ENCODE measurements at places on chromosomes 6 and 20. TPM values are rescaled to one million over a fixed set of nuclear protein-coding genes. Genes with fewer than 3 reads are reported as not detected.

GRCh38 chr6:69974193-69974592 is 107.8 kb downstream of the COL19A1 start:
- DNase-seq = peak; percentile 39

The MCCD1 gene
- not detected for total RNA-seq

The SEL1L2 gene
- total RNA-seq = not detected

- DNase-seq = no peak
Observed at GRCh38 chr20:4493386-4493785, 228.3 kb upstream of the PRND start.

The SAPCD1 gene
- 1.3 TPM for total RNA-seq

GRCh38 chr6:110348961-110349690 is 9.0 kb downstream of the METTL24 start:
- DNase-seq = no peak

The XKR7 gene
- total RNA-seq = not detected

DNA sequence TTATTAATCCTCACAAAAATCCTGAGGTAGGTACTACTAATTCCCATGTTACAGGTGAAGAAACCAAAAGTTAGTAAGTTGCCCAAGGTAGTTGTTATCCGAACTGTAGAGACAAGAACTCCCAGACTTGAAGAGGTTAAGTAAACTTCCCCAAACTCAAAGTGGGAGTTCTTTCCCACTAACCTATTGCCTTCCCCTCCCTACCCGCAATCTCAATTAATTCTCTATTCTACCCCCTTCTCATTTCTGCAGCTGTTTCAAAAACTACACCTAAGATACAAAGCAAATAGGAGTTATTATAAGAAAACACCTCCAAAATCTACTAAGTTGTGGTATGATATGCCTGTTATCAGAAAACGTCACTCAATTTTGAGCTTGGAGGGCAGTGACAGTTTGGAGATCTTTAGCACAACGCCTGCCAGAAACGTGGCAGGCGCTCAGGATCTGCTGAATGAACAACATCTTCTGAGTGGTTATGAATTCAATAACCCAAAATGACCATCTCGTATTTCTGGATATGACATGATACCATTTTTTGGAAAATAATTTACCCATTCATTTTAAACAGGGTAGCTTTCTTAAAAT is 7.1 kb downstream of the CSNK2A1 start:
- DNase-seq = no peak

The ZSWIM1 gene
- total RNA-seq = 8.1 TPM

DNA sequence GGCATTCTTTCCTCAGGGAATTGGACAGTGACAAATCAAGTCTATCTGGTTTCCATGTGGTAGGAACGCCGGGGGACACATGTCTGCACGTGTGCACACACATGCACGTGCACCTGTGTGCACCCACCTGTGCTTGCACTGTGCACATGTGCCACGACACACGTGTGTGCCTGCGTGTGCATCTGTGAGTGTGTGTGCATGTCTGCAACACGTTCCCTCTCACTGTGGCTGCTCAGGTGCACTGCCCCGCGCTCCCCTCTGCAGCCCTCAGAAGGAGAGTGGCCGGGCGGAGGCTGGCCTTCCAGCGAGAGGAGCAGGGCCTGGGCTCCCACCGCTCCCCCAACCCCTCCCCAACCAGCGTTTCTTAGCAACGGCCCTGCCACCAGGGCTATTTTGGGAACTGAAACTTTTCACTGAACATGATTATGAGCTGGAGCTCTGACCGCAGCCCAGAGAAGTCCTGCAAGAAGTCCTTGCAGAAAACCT is 147.8 kb downstream of the PHACTR3 start:
- no peak for DNase-seq

DNA sequence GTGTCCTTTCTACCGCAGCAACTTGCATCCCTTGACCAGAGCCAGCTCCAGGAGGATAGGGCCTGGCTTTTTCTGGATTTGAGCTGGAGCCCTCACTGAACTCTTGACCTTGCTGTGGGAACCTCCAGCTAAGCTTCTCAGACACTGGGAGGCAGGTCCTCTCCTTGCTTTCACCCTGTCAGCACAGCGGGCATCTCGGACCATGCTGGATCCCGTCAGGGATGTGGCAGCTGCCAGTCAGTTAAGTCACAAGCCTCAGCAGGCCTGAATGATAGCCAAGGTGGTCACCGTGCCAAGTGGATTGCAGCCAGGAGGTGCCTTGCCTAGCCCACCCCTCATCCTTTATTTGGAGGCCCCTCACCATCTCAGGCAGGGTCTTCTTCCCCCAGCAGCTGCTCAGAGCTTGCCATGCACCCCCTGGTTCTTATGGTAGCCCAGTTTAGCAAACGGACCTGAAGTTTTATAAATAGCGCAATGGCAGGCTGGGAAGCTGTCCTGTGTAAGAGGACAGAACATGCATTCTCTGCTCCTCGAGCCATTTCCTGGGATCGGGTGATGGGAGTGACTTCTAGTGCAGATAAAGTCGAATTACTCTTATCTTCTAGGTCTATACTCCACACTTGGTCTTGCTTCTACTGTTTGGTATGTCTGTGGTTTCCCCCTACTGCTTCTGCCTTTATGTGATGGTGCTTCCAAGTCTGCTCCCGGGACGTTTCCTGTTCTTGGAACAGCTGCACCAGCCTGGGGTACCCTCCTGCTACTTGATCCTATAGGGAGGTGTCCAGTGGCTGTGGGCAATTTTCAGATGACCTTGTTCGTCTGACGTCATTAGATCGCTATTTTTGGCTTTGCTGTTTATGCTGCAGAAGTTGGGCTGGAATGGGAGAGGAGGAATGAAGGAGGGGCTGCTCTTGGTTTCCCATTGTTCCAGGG is 7.1 kb upstream of the MYLK2 start:
- peak; percentile 93 for DNase-seq

GRCh38 chr6:157229132-157229618 is 94.1 kb downstream of the TMEM242 start:
- no peak for DNase-seq

DNA sequence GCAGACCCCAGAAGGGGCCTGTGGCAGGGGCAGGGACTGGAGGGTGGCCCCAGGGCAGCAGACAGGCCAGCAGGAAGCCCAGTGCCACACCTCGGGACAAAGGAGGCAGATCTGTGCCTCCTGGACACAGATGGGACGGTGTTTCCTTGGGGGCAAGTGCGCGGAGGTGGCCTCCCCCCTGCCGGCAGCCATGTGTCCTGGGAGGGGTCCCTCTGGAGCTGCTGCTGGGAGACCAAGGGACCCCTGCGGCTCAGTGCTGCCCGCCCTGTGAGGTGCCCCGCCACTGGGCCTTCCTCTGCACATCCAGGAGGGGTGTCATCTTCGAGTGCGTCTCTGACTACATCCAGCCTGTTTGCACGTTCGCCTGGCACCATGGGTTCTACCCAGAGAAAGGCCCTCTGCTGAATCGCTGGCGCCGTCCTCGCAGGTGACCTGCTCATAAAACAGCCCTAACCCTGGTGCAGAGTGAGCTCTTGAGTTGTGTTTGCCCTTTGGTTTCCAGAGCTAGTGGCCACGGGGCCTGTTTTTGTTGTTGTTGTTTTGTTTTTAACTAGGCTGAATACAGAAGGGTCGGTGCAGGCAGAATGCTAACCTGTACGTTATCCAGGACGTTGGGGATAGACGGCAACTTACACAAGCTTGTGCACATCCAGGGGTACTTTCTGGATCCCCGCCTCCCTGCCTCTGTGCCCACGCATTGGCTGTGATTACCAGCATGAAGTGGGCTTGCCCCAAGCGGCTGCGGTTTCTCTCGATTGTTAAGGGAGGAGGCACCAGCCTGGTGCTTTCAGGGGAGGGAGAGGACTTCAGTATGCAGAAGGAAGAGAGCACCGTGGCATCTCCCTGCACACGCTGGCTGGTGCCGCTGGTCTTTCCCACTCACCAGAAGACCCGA is 1.3 kb upstream of the KCNQ2 start:
- no peak for DNase-seq

GRCh38 chr20:52446421-52447224 is 255.0 kb upstream of the ZFP64 start:
- no peak for DNase-seq

DNA sequence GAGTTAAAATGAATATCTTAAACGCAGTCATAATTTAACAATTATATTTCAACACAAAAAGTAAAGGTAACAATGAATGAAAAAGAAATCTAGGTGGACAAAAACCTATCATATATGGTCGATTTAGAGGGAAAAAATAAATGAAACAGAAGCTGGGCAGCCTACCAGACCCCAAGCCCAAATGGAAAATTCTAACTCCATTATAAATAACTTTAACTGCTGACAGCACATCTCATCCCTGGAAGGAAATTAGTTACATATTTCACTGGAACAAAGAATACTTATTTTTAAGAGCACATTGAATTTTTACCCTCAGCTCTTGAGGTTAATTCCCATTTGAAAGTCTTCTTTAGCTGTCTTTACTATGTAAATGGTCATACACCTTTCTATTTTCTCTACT is 39.1 kb downstream of the COL12A1 start:
- DNase-seq = no peak

GRCh38 chr6:36578030-36578429 is 16.1 kb upstream of the SRSF3 start:
- no peak for DNase-seq

DNA sequence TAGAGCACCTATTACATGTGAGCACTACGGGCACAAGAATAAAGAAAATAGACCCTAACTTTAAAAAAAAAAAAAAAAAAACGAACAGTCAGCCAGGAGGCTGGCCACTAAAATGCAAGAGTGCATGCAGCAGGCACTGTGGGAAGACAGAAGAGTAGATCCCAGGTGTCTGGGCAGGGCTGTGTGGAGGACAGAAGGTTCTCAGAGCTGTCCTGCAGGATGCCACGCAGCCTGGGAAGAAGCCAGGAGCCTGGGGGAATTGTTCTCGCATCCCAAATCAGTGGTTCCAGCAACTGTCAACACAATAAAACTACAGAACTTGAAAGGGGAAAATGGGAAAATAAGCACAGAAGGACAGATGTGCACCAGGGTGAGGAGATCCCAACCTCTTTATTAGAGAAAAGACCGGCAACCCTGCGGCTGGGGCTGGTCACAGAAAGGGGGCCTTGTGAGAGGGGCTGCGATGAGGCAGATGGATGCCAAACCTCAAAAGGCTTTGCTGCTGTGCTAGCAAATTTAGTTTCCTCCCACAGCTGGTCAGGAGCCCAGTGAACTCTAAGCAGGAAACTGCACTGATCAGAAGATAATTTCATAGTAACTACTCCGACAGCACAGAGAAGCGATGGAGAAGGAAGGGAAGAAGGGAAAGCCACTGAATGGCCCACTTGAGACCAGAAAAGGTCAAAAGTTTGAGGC is 30.9 kb downstream of the MAP3K5 start:
- peak; percentile 45 for DNase-seq

GRCh38 chr6:3844097-3844463 is 5.1 kb upstream of the FAM50B start:
- peak; percentile 56 for DNase-seq

DNA sequence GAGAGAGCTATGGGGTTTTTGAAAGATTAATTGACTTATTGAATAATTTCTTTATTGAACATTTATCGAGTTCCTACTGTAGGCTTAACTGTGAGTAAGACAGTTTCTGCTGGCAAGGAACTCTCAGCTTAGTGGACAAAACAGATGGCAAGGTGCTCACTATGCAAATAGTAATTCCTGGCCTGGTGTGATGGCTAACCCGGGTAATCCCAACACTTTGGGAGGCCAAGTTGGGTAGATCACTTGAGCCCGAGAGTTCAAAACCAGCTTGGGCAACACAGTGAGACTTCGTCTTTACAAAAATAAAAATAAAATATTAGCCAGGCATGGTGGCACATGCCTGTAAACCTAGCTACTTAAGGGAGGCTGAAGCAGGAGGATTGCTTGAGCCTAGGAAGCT is 13.5 kb upstream of the TGM2 start:
- no peak for DNase-seq

DNA sequence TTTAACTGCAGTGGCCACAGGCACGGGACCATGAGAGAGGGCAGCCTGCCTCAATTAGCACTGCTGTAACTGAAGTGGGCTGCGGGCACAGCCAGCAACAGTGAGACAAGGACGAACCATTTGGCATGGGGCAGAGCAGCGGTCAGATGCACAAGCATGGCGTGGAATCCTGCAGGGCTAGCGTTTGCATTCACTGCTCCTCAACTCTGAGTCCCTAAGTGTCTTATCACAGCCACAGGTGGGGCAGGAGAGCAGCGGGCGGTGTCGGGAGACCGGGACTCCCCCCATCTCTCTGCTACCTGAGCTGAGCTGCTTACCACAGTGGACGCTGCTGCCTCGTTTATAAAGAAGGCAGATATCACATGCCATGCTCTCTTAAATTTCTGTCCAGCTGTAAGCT is 31.3 kb upstream of the PDE10A start:
- no peak for DNase-seq

The ABHD16B gene
- total RNA-seq = not detected

DNA sequence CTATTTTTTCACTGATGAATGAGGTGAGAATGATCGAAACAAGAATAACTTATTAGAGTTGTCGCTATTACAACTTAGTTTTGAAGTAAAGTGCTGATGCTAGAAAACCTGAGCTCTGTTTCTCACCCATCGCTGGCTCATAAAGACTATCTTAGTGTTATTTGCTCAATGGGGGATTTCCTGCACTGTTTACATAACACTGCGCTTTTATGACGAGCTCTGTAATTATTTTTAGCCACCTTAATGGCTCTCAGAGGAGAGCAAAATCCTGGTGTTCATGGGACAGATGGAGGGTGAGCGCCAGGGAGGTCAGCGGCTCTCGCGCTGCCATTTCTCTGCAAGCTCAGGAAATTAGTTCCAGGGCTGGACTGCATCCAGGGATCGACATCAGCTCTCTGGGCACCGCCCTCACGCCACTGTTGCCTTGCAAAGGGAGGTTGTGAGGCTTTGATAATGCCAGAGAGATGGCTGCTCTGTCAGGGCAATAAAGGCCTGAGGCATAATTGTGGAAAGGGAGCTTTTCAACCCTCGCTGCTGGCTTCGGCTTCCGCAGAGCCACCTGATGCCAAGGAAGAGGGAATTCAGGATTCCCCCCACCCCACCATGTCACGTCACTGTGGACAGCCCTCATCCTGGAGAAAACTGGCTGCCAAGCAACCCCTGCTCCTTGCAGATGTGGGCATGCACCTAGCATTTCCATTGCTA is 72.0 kb downstream of the DACT2 start:
- peak; percentile 27 for DNase-seq

DNA sequence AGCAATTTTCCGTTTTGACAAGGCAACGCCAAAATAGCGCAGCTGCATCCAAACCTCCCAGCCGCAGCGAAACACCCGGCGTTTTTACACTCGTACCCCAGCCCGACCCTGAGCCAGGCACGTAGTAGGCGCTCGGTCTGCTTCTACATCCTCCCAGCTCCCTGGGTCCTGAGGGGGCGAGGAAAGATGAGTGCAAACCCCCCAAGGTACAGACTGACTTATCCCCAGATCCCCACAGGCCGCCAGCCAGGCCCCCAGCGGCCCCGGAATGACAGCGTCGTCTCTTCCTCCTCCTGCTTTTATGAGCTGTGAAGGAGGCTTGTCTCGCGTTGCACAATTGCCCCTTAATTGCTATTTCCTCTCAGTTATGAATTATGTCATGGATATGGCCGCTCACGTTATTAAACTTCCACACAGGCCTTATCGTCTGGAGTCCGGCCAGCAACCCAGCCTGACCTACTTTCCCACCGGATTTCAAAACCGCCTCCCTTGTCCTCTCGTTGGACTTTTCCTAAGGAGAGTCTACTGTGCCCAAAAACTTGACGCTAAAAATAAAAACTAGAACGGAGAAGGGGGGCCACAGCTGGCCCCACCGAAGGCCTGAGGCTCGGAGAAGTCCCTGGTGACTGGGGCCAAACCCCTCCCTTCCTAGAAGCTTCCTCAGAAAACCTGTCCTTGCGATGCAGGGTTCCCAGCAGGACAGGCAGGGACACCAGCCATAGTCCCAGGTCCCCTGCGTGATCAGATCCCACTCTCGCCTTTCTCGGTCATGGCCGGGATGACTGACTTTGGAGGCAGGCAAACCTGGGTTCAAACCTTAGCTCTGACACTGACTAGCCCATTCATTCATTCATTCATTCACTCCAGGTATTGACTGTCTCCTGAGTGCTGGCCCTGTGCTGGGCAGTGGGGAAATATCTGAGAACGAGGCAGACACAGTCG is 130.9 kb upstream of the PTPN1 start:
- peak; percentile 100 for DNase-seq
